GM23248 (cell line): ENCODE measurements at places on chromosomes 2 and 18.
A peak's percentile ranks its signal among the peaks of the same experiment; 100 is the strongest.

DNA sequence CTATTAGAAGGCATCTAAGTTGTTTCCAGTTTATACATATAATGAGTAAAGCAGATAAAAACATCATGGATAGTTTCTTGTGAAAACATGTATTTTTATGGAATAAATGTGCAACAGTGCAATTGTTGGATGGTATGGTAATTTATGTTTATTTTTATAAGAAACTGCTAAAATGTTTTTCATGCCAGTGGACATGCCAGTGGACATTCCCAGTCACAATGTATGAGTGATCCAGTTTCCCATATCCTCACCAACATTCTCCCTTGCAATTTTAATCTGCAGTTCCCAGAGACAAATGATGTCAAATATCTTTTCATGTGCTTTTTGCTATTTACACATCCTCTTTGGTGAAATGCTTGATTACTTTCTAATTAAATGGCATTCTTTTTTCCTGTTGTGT lies 818.6 kb downstream of the SUCLG1 start:
- DNase-seq = no peak

- no peak for DNase-seq
Observed at GRCh38 chr2:121200011-121200347, 85.0 kb downstream of the TFCP2L1 start.

DNA sequence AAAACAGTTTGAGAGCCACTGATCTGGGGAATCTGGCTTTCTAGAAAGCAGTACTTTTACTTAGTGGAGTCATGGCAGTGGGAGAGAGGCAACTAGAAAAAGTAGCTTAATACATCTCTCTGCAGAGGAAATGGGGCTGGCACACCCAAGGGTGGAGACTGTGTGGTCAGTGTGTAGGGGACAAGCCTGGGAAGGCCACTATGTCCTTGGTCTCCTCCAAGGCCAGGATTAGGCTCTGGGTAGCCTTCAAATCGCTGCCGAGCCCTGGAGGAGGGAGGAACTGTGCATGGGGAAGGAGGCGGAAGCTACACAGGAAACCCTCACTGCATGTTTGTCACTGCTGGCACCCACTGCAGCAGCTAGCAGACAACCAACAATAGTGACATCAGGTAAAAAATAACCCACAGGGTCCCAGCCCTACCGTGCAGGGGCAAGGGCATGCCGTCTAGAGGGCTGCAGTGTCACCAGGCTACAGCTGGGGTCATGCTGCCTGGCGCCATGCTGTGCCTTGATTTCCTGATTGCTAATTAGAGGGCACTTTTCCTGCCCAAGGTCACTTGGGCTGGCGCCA lies 34.8 kb downstream of the LBH start:
- DNase-seq = peak; percentile 50

- DNase-seq = peak; percentile 4
Observed at GRCh38 chr2:158060835-158061435, 40.7 kb upstream of the UPP2 start.

GRCh38 chr2:127479866-127480743 lies 46.2 kb downstream of the IWS1 start:
- DNase-seq = no peak

- DNase-seq = no peak
Observed at GRCh38 chr2:226064932-226065570, 665.5 kb downstream of the NYAP2 start.

GRCh38 chr2:52658598-52658997 lies 1109.0 kb upstream of the CHAC2 start:
- peak; percentile 58 for DNase-seq

- DNase-seq = no peak
Observed at GRCh38 chr2:23762141-23762540, 164.8 kb downstream of the ATAD2B start.

GRCh38 chr2:96537734-96538486 lies 1.4 kb downstream of the ARID5A start:
- peak; percentile 39 for DNase-seq

- DNase-seq = no peak
Observed at GRCh38 chr2:84649487-84650142, 133.3 kb downstream of the DNAH6 start.

GRCh38 chr2:241001413-241002274 lies 3.2 kb downstream of the SNED1 start:
- no peak for DNase-seq

- DNase-seq = no peak
Observed at GRCh38 chr18:6748241-6748640, 18.7 kb downstream of the ARHGAP28 start.

GRCh38 chr2:49714454-49714853 lies 560.1 kb upstream of the FSHR start:
- DNase-seq = no peak

- peak; percentile 85 for DNase-seq
Observed at GRCh38 chr18:10787293-10787901, 261.6 kb downstream of the NAPG start.

GRCh38 chr2:149020432-149020851 lies 18.1 kb upstream of the LYPD6B start:
- DNase-seq = no peak

GRCh38 chr2:186422226-186422625 lies 63.8 kb upstream of the ZC3H15 start:
- peak; percentile 98 for DNase-seq

GRCh38 chr2:56666777-56667176 lies 483.0 kb downstream of the CCDC85A start:
- DNase-seq = no peak

DNA sequence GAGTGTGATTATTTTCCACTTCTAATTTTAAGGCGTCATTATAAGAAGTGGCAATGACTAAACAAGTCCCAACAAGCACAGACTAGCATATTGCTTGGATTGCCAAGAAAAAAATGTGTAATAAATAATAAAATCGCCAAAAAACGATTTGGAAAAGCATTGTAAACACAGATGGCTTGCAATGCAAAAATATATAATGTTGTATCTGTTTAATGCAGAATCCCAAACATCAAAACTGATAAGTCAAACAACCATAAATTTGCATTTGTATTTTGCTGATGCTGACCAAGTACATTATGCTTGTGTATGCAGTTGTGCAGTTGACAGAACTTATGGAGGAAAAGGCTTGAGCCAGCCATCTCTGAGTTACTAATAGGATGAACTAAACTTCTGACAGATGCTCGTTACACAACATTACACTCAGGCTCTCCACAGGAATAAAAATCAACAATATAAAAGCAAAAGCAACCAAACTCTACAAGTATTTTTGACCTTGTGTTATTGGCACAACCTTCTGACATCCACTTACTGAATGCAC lies 68.1 kb downstream of the DNER start:
- no peak for DNase-seq

- DNase-seq = no peak
Observed at GRCh38 chr18:76482971-76483691, 11.9 kb downstream of the ZNF516 start.

DNA sequence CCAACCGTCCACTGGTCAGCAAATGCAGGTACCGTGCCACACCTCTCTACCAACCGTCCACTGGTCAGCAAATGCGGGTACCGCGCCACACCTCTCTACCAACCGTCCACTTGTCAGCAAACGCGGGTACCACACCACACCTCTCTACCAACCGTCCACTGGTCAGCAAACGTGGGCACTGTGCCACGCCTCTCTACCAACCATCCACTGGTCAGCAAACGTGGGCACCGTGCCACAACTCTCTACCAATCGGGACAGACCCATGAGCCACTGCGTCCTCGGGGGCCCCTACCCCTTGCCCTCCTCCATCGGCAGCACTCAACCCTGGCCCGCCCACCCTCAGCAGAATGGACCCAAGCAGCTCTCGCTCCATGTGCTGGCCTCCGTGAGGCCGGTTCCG lies 226.4 kb upstream of the SALL3 start:
- DNase-seq = no peak

DNA sequence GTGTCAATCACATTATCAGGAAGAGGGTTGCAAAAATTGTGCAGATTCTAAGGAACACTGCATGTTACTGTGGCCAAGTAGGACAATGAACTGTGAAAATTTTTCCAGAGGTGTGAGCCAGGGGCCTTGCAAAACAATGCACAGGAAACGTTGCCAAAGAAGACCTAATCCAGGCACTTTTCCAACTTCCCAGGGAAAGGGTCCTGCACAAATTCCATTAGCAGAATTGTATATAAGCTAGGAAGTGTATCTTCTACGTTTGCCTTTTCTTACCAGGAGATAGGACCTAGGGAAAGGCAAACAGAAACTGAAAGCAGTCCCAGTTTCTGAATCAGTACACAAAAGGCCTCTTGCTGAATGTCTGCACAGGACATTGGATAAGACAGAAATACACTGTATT lies 1888.3 kb upstream of the CELF4 start:
- DNase-seq = peak; percentile 65

DNA sequence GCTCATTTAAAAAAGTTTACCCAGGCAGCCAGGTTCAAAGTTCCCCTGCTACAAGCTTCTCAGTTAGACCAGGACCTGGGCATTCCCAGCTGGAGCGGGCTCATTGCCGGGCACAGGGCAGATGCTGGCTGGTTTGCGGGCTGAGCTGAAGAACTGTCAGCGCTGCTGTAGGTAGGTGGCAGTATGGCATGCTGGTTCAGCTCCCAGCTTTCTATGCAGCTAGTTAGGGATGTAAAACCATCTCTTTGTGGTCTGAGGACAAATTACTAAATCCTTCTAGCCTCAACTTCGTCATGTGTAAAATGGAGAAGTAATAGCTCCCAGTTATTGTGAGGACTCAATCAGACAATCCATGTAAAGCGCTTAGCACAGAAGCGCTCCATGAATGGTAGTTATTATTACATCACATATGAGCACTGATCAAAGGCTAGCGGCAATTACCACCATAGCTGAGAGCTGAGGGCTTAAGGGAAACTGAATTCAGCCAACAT lies 2.4 kb upstream of the LDLRAD4 start:
- peak; percentile 74 for DNase-seq
